G401 (cell line): ENCODE measurements at places on chromosomes 5 and 9.

DNA sequence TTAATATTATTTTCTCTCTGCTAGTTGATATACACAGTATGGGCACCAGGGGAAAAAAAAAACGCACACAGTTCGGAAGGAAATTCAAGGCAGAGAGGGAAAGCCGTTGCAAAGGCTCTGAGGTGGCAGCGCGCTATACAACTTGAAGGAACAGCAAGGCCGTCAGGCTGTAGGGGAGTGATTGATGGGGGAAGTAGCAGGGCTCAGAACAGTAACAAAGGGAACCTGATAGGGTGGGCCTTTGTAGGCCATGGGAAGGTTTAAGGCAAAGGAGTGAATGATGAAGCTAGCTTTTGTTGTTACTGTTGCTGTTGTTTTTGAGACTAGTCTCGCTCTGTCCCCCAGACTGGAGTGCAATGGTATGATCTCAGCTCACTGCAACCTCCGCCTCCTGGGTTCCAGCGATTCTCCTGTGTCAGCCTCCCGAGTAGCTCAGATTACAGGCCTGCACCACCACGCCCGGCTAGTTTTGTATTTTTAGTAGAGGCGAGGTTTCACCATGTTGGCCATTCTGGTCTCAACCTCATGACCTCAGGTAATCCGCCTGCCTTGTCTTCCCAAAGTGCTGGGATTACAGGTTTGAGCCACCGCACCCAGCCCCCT is 27.0 kb downstream of the AQP7 start:
- DNase-seq = no peak

- no peak for DNase-seq
Measured at GRCh38 chr5:6861036-6861435, 147.8 kb downstream of the TENT4A start.

DNA sequence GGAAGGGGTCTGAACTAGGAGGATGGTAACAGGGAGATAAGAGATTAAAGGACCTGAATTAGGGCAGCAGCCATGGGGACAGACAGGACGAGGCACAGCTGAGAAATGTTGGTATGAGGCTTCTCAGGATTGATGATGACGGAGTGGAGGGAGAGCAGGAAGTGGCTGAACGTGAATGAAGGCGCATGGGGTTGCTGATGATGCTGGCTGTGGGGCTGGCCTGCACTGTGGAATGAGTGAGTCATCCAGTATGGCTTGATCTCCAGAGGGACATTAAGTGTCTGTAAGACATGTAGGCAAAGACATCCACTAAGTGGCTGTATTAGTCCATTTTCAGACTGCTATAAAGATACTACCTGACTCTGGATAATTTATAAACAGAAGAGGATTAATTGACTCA is 256.4 kb downstream of the ICE1 start:
- no peak for DNase-seq

DNA sequence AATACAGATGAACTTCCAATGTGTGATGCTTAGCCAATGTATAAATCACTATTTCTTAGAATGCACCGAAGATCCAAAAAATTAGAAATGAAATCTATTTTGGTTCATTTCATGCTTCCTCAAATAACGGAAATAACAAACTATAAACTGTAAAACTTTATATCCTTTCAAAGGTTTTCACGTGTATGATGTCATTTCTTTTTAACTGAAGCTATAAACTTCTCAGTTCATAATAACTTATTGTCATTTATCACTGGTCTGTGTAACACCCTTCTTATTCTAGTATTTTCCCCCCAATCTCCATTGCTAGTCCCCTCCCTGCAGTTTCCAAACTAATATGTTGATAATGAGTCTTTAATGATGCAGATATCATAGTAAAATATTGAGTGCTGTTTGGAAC is 36.4 kb downstream of the DMRT2 start:
- no peak for DNase-seq

DNA sequence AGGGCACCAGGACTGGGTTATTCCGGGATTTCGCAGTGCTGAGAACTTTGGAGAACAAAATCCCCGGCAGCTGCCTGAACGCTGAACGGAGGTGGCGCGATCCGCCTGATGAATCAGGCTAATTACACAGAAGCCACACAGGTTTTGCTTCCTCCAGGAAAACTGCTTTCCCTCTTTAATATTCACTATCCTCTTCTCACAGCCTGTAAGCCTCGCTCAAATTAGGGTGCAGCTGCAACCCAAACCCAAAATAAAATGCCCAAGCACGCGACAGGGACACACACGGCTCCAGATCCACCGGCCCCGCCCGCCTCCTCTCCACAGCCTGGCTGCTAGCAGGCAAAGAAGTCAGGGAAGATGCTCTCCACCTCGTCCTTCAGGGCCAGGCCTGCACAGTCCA is 6.0 kb downstream of the SOHLH1 start:
- no peak for DNase-seq

DNA sequence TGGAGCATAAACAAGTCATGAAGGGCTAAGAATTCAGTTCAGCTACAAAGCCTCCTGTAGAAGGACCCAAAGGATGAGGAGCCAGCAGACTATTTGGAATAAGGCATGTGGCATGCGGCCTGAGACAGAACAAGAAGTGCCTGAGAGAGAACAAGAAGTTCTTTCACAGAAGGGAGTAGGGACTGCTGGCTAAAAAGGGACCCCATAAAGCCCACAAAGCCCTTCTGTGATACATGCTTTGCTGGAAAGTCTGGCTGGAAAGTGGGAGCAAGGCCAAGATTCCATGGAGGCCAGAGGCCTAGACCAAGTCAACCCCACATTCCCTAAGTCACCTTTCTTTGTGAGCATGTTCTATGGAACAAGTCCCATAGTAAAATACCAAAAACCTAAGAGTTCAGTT is 35.9 kb upstream of the UBAP2 start:
- peak; percentile 40 for DNase-seq

- DNase-seq = peak; percentile 69
Measured at GRCh38 chr5:94689908-94690307, 71.4 kb downstream of the SLF1 start.

DNA sequence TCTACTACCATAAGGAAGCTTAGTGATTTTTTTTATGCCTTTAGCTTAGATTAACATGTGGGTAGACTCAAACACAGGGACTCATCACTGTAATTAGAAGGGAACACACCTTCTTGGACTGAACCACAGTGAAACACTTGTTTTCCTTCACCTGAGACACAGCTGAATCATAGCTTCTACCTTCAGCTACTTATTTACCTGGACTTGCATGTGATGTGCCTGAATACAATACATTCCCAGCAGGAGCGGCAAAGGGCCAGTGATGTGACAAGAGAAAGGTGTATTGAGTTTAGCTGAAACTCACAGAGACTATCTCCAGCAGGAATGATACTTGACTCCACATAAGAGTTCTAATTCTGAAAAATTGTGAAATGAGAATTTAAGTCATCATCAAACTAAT is 37.8 kb downstream of the GRAMD2B start:
- DNase-seq = no peak

- no peak for DNase-seq
Measured at GRCh38 chr5:94891565-94891964, 273.1 kb downstream of the SLF1 start.

GRCh38 chr9:133964463-133964862 is 27.7 kb downstream of the VAV2 start:
- no peak for DNase-seq

- DNase-seq = no peak
Measured at GRCh38 chr9:137448602-137448962, 7.4 kb upstream of the ENTPD8 start.

- no peak for DNase-seq
Measured at GRCh38 chr5:32589416-32589815, 4.1 kb downstream of the SUB1 start.

DNA sequence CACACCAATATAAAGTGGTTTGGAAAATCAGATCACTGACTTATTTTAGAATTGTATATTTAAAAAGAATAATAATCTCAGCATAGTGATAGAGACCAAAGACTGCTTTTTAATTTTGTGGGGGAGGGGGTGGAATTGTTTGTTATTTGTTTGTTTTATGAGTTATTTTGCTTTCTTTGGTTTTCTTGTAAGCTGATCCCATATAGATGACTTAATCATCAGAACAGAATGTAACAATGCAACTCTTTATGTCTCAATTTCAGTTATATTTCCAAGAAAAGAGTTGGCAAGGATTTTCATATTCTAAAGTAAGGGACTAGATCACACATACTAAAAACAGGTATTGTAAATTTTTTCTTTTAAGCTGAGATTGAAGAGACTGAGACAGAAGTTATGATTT is 984.9 kb downstream of the TLE4 start:
- DNase-seq = no peak

DNA sequence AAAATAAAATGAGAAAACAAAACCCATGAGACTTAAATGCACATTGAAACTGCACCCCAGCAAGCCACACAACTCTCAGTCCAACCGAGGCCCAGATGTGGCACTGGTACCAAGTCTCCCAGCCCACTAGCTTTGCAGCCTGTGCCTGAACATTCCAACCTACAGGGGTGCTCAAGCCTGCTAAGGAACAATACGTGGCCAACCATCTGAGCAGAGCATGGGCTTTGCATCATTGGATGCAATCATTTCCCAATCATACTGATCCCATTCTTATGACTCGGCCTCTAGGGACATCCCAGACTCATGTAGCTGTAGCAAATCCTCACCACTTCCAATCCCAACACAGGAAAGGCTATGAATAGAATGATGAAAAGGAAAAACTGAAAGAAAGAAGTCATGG is 297.2 kb downstream of the SPOCK1 start:
- no peak for DNase-seq

- no peak for DNase-seq
Measured at GRCh38 chr9:4371108-4371507, 71.2 kb upstream of the GLIS3 start.

- no peak for DNase-seq
Measured at GRCh38 chr9:136881691-136882108, 4.6 kb upstream of the TRAF2 start.

DNA sequence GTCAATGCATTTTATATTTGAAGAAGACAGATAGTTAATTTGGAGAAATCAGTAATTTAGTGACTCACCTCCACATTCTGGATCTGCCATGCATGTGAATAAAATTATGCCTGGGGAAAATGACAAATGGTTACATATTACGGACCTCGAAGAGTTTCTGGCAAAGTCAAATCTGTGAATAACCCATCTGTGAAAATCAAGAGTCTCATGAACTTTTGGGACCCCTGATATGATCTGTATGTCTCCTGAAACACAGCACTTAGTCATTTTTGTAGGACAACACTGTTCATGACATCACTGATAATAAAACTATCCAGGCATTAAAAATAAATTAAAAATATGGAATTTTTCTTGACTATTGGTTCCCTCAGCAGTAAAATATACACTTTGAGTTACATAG is 584.5 kb downstream of the TLE4 start:
- DNase-seq = no peak

GRCh38 chr5:139739150-139739974 is 56.2 kb upstream of the PSD2 start:
- no peak for DNase-seq

DNA sequence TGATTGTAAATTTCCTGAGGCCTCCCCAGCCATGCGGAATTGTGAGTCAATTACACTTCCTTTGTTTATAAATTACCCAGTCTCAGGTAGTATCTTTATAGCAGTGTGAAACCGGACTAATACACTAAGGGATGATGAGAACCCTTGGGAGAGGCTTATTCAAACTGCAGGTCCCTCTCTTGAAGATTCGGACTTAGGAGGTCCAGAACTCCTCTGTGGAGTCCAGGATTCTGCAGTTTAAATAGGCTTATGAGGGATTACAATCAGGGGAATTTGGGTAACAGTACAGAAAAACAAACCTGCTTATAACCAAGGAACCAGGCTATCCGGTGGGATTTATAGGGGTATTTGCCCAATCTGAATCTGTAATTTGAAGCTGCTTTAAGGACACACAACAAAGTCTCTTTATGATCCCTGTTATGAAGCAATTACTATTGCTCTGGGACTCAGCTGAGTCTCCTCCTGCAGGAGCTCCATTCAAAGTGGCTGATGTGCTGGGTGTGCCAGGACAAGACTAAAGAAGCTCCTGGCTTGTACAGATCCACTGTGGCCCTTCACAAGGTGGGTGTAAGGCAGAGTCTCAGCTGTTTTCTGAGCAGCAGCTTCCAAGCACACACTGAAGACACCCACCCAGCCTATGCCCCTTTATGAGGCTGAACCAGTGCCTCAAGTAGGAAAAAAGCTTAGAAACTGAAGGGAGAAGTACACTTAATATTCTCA is 41.8 kb upstream of the LHFPL2 start:
- no peak for DNase-seq

- DNase-seq = no peak
Measured at GRCh38 chr5:16929831-16930230, 6.3 kb downstream of the MYO10 start.

DNA sequence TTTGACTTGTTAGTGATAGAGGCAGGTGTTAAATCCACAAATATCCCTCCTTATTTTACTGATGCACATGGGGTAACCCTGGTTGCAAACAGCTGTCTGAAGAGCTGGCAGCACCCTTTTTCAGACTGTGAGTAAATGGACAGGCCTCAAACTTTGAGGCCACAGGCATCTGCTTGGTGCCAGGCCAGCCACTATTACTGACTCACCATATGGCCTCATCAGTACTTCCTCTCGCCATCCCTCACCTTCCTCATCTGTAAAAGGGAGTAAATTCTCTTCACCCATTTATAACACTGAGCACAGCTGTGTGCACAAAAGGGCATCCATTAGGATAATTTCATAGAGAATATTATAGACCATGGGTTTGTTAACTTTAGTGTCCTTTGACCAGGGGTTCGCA is 11.9 kb upstream of the TNIP1 start:
- no peak for DNase-seq

DNA sequence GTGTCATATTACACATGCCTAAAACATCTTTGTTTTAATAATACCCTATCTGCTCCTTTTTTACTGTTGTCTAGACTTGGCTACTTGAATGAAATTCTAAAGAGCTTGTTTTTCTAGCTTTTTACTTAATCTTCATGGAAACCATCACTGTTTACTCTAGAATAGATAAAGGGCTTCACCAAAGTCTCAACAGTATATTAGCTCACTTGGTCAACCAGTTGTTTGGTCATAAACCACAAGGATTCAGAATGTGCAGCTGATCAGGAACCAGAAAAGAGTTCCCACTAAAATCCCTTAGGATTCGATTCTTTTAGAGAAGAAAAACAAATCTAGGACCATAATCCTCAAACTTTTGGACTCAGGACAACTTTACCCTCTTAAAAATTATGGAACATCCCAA is 38.0 kb downstream of the CDO1 start:
- no peak for DNase-seq
